ENCODE measurements at places on chromosomes 7 and 10. TPM values are rescaled to one million over a fixed set of nuclear protein-coding genes. Genes with fewer than 3 reads are reported as not detected.

ADAMTS14 gene
- 0.46 TPM for total RNA-seq

CLEC2L gene
- not detected for total RNA-seq

PNLIPRP2 gene
- not detected for total RNA-seq

HSPA12A gene
- 16.5 TPM for total RNA-seq

LLCFC1 gene
- not detected for total RNA-seq

IFIT1B gene
- total RNA-seq = 36.9 TPM

- no peaks in the 10 kb centered on the region for H3K36me3 ChIP-seq
- H3K27me3 ChIP-seq = no peaks in the 10 kb centered on the region
- H3K4me1 ChIP-seq = no peaks in the 10 kb centered on the region
- no peak overlapping the region for H3K27ac ChIP-seq
- no peak overlapping the region for H3K4me3 ChIP-seq
These were observed 34.6 kb downstream of the VWDE start for GRCh38 chr7:12369072-12369471.

- no peaks in the 10 kb centered on the region for H3K4me1 ChIP-seq
- H3K27me3 ChIP-seq = no peaks in the 10 kb centered on the region
- peak; percentile 46 for DNase-seq
- no peak overlapping the region for H3K27ac ChIP-seq
- H3K4me3 ChIP-seq = no peak overlapping the region
These were observed 78.5 kb downstream of the GRID1 start for GRCh38 chr10:86287966-86288579.

- no peak for DNase-seq
- H3K4me1 ChIP-seq = peaks cover 7% of the 10 kb centered on the region
- H3K27me3 ChIP-seq = no peaks in the 10 kb centered on the region
- no peak overlapping the region for H3K27ac ChIP-seq
These were observed 7.0 kb downstream of the SLC4A2 start for GRCh38 chr7:151066273-151066974.

DNA sequence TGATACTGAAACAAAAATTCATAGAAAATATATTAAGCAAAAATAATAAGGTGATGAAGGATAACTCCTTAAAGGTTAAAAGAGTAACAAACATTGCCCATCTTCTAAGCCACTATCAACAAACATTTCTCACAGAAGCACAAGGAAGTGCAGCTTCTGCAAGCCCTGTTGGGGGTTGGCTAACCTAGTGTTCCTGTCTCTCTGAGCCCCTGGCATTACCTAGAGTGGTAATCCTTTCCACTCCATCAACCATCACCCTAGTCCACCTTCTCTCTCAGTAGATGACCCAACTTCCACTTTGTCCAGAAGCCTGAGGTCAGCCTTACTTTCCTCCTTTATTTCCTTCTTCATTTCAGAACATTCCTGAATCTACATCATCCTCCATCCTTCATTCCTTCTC is 59.7 kb downstream of the HIPK2 start:
- no peak for DNase-seq

- no peak for DNase-seq
- no peaks in the 10 kb centered on the region for H3K4me1 ChIP-seq
- H3K4me3 ChIP-seq = no peak overlapping the region
- H3K27ac ChIP-seq = no peak overlapping the region
- peaks cover 40% of the 10 kb centered on the region for H3K27me3 ChIP-seq
- H3K36me3 ChIP-seq = no peaks in the 10 kb centered on the region
These were observed 3.7 kb downstream of the MEOX2 start for GRCh38 chr7:15682751-15683245.

GRCh38 chr10:71239946-71240795 is 27.8 kb downstream of the UNC5B start:
- H3K4me1 ChIP-seq = peaks cover 39% of the 10 kb centered on the region
- H3K27me3 ChIP-seq = peaks cover 31% of the 10 kb centered on the region
- no peak for DNase-seq
- H3K27ac ChIP-seq = no peak overlapping the region
- no peaks in the 10 kb centered on the region for H3K36me3 ChIP-seq

- no peak overlapping the region for H3K4me3 ChIP-seq
- no peaks in the 10 kb centered on the region for H3K4me1 ChIP-seq
- no peaks in the 10 kb centered on the region for H3K27me3 ChIP-seq
These were observed 53.3 kb downstream of the FHIP2A start for GRCh38 chr10:114874827-114875411.

GRCh38 chr7:93890041-93890463 is 501 bp downstream of the TFPI2 start:
- H3K36me3 ChIP-seq = no peaks in the 10 kb centered on the region
- H3K4me1 ChIP-seq = peaks cover 17% of the 10 kb centered on the region
- DNase-seq = peak; percentile 75
- peak overlapping the region; percentile 47 for H3K4me3 ChIP-seq
- H3K27me3 ChIP-seq = peaks cover 8% of the 10 kb centered on the region

DNA sequence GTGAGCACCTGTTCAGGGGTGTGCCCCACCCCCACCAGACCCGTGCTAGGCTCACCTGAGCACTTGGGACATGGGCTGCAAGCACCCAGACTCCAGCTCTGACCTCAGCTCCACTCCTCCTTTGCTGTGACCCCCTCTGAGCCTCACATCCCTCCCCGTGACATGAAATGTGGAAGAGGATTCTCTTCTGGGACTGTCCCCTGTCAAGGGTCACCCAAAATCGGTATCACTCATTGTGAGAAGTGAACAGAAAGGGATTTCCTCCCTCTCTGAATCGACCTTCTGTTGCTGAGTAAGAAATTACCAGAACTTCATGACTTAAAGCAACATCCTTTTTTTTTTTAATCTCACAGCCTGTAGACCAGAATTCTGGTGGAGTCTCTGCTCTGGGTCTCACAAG is 6.2 kb upstream of the CHST15 start:
- peaks cover 15% of the 10 kb centered on the region for H3K4me1 ChIP-seq
- no peaks in the 10 kb centered on the region for H3K36me3 ChIP-seq
- DNase-seq = no peak
- no peaks in the 10 kb centered on the region for H3K27me3 ChIP-seq
- H3K4me3 ChIP-seq = no peak overlapping the region

DNA sequence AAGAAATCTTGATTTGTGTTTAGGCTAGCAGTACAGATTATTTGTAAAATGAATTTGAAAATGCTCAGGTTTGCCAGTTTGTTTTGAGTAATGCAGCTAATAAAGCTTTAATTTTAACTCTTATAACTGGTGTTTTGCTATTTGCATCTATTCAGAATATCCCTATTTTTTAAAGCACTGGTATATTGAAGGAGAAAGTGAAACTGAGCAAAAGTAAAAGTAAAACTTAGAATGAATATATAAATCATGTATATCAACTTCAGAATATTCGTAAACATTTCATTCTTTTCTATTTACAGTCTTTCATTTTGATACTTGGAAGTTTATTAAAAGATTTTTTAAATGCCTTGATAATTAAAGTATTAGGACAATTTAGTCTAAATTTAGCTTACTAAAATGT is 26.2 kb downstream of the TASOR2 start:
- no peaks in the 10 kb centered on the region for H3K36me3 ChIP-seq
- peak overlapping the region; percentile 73 for H3K27ac ChIP-seq
- H3K27me3 ChIP-seq = no peaks in the 10 kb centered on the region
- H3K4me3 ChIP-seq = peak overlapping the region; percentile 18
- H3K4me1 ChIP-seq = peaks cover 35% of the 10 kb centered on the region

DNA sequence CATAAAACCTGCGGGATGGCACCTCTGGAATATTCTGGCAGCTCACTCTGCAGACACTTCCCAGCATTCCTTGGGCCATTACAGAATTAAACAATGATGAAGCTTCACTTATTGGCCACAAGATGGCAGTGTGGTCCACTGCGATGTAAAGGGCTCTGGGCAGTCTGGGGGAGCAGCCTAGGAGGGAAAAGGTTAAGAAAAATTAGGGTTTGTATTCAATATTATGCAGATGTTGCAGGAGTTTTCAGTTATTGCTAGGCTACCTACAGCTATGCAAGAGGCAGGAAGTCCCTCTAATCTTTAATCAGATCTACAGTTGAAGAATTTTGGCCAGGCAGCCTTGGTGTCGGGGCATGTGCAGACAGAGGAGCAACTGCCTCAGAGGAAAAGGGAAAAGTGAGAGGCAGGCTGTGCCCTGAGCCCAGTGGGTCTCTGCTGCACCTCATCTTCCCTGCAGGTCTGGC is 233.2 kb upstream of the PRSS1 start:
- no peaks in the 10 kb centered on the region for H3K36me3 ChIP-seq
- H3K27ac ChIP-seq = no peak overlapping the region
- DNase-seq = no peak
- H3K4me1 ChIP-seq = no peaks in the 10 kb centered on the region
- no peak overlapping the region for H3K4me3 ChIP-seq
- no peaks in the 10 kb centered on the region for H3K27me3 ChIP-seq

DNA sequence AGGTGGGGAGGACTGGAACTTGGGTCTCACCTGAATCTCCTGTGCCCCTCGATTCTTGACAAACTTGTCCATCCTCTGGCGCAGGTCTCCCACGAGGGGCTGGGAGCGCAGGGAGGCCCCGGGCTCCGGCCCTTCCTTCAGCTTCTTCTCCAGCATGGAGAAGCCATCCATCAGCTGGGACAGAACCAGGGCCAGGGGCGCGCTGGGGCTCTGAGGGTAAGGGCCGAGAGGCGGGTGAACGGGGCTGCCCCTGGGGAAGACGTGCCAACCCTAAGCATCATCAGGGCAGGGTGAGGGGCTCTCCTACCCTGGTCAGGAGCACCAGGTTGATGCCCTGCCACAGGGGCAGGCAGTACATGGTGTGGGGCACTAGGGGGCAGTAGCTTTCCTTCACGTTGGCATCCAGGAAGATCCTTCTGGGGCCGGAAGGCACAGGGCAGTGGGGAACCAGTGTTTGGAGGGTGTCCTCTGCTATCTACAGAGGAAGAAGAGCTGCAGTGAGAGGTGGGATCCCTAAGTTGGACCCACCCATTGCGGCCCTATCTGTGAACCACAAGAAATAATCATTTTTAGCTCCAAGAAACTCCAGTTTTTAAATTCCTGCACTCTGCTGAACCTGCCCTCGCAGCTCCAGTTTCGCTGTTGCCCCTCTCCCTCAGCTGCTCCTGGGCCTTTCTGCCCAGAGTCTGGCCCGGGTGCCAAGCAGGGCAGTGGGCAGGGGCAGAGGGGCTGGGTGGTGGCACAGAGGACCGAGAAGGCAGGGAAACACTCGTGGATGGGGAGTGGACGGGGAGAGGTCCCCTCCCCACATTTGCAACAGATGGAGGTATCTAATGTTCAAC is 10.8 kb upstream of the PYROXD2 start:
- no peak for DNase-seq
- H3K27me3 ChIP-seq = no peaks in the 10 kb centered on the region
- H3K4me3 ChIP-seq = no peak overlapping the region
- H3K36me3 ChIP-seq = peaks cover 100% of the 10 kb centered on the region

- no peak overlapping the region for H3K27ac ChIP-seq
- H3K4me3 ChIP-seq = no peak overlapping the region
- no peaks in the 10 kb centered on the region for H3K4me1 ChIP-seq
- DNase-seq = no peak
- H3K27me3 ChIP-seq = no peaks in the 10 kb centered on the region
These were observed 280.5 kb downstream of the KCND2 start for GRCh38 chr7:120553491-120553890.

DNA sequence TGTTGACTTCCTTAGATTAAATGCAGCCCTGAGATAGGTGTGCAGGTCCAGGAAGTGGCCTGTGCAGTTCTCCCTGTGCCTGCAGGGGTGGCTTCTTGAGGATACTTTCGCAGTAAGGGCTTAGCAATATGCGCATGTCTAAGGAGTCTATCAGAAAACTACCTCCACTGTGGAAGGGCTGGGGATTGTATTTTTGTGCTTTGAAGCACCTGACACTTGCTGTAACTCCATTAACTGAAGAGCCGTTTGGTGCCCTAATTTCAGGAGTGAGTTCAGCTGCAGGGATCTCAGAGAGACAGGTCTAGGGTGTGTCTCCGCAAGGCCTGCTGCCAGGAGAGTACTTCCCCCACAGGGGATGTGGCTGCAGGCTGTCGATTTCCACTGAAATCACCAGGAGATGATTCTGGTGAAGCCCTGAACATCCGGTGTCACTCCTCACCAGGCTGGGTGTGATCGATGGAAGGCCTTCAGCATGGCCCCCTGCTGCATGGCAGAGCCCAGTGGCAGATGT is 35.5 kb downstream of the IKZF1 start:
- peaks cover 99% of the 10 kb centered on the region for H3K4me1 ChIP-seq
- peak; percentile 83 for DNase-seq
- no peak overlapping the region for H3K4me3 ChIP-seq
- no peaks in the 10 kb centered on the region for H3K27me3 ChIP-seq
- peak overlapping the region; percentile 84 for H3K27ac ChIP-seq

DNA sequence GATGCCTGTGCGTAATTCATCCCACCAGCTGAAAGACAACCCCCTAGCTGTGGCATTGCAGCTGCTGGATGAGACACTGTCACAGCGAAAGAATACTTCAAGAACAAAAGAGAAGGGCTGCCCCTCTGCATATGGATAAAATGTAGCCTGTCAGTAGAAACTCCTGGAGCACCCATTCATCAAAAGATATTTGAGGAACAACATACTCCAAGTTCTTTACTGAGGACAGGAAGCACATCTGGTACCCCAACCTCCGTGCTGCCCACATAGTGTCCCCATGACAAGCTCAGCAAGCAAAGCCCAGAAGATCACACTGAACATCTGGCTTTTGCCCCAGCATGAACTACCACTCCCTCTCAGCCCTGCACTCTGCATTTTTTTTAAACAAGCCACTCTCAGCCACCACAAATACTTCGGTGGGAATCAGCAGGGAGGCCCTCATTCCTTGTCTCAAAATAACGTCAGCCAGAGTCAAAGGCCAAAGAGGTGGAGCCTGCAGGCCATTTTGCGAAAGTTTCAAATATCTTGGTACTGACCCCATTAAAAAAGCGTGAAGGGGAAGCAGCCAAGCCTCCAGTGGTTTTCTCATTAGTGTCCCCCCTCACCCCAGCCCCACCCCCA is 1.7 kb downstream of the CREB3L2 start:
- H3K4me3 ChIP-seq = peak overlapping the region; percentile 92
- no peak for DNase-seq
- no peaks in the 10 kb centered on the region for H3K36me3 ChIP-seq
- peak overlapping the region; percentile 3 for H3K27ac ChIP-seq
- no peaks in the 10 kb centered on the region for H3K27me3 ChIP-seq

DNA sequence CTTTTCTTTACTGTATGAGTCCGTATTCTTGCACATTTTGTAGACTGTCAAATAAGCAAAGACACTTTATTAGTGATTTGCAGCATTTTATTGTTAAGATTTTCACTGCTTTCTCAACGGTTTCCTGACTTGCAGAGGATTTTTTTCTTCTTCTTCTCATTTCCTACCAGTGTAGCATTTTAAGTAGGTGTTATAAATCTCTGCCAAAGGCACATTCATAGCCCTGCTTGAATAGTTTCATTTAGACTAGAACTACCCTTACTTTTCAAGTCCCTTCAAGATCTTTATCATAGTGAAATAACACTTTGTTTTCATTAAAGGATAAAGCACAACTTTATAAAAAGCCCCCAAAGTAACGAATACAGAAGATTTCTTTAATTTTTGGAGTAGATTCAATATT is 271.4 kb downstream of the TSPAN12 start:
- H3K4me1 ChIP-seq = no peaks in the 10 kb centered on the region
- H3K27ac ChIP-seq = no peak overlapping the region
- no peaks in the 10 kb centered on the region for H3K27me3 ChIP-seq
- H3K4me3 ChIP-seq = no peak overlapping the region

GRCh38 chr7:90833443-90833842 is 237.3 kb downstream of the CDK14 start:
- no peaks in the 10 kb centered on the region for H3K4me1 ChIP-seq
- H3K27ac ChIP-seq = no peak overlapping the region
- H3K4me3 ChIP-seq = no peak overlapping the region
- DNase-seq = no peak

All from spleen (tissue), 13 donors.